ENCODE measurements at places on chromosomes 5 and 9.
A peak's percentile ranks its signal among the peaks of the same experiment; 100 is the strongest.

GRCh38 chr5:140012443-140012842 is 30.7 kb downstream of the NRG2 start:
- DNase-seq = no peak

GRCh38 chr5:112886975-112887374 is 25.9 kb downstream of the SRP19 start:
- no peak for DNase-seq

DNA sequence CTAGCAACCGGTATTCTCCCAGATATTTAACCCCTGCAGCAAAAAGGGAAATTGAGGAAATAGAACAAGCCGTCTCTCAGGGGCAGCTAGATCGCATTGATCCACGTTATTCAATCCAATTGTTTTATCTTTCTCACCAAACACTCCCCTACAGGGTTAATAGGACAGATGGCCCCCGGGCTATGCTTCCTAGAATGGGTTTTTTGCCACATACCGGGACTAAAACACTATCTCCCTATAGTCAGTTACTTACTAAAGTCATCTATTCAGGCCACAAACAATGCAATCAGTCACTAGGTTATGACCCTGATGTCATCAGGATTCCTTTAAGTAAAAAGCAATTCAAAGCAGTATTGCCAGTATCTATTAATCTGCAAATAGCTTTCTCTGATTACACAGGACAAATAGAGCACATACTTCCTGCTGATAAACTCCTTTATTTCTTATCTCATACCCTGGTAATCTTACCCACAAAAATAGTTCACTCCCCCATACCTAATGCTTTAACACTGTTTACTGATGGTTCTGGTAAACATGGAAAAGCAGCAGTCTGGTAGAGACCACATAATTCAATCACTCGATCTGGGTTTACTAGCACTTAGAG is 159.0 kb downstream of the CPLANE1 start:
- DNase-seq = no peak

- DNase-seq = no peak
Observed at GRCh38 chr9:91029650-91030361, 228.2 kb downstream of the SYK start.

- DNase-seq = peak; percentile 13
Observed at GRCh38 chr9:114366334-114367128, 21.3 kb downstream of the AKNA start.

DNA sequence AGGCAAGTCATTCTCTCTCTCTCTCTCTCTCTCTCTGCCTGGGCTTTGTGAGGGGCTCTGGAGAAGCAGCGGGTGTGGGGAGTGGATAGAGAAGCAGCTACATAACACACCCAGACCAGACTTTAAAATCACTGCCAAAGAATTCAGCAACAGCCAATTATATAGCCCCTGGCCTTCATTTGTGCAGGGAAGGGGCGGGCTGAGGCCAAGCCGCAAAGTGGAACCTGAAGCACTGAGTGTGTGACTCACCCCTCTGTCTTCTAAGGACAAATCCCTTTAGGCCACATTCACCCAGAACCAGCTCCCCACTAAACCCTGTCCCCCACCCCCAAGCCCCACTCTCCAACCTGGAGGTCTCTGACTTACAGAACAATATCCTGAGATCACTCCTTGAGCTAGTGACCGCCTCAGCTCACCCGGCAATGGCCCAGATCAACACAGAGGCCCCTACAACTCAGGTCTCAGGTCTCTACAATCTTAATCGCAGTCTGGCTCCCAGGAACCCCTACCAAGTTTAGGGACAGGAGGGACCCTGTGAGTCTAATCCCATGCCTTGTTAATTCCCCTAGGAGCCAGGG is 6.0 kb downstream of the B4GALT1 start:
- peak; percentile 38 for DNase-seq

DNA sequence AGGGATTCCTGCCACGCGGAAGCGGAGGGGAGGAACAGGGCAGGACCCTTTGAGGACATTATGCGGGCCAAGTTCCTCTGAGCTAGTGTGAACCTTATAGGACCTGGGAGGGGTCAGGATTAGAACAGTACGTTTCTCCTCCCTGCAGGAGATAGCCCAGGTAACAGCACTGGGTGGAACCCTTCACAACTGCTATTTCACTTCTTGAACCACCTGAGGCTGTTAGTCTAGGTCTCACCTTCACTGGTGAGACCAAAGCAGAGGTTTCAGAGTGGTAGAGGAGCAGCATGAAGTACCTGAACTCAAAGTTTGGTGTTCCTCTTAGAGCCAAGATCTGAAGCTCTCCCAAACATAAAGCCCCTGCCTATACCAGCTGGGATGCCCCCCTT is 832 bp downstream of the EIF4EBP3 start:
- DNase-seq = no peak

GRCh38 chr5:56813302-56813701 is 2.0 kb upstream of the MAP3K1 start:
- DNase-seq = no peak

- no peak for DNase-seq
Observed at GRCh38 chr5:65577141-65577540, 14.0 kb downstream of the PPWD1 start.

- DNase-seq = no peak
Observed at GRCh38 chr9:38718148-38718547, 1.8 kb downstream of the FAM240B start.

- no peak for DNase-seq
Observed at GRCh38 chr5:54301220-54301619, 9.2 kb downstream of the ARL15 start.

- DNase-seq = no peak
Observed at GRCh38 chr5:17218353-17219005, 1.0 kb downstream of the BASP1 start.

DNA sequence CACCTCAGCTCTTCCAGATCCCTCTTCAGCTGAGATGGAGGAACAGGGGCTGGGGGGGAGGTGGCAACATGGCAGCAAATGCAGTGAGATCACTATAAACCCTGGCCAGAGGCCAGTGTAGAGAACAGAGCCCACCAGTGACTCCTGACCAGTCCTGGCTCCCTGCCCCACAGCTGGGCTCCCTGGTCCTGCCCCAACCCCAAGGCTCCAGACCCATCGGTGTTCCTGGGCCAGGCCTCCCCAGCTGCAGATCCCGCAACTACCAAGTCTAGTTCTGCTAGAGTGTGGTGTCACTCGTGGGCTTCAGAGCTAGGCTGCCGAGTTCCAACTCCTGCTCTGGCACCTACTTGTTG is 16.8 kb downstream of the AKNA start:
- DNase-seq = no peak

GRCh38 chr9:68867066-68867465 is 146.8 kb downstream of the PRKACG start:
- no peak for DNase-seq

- no peak for DNase-seq
Observed at GRCh38 chr9:80127920-80128319, 556.2 kb downstream of the TLE4 start.

GRCh38 chr5:103101079-103101750 is 18.7 kb downstream of the GIN1 start:
- DNase-seq = no peak

DNA sequence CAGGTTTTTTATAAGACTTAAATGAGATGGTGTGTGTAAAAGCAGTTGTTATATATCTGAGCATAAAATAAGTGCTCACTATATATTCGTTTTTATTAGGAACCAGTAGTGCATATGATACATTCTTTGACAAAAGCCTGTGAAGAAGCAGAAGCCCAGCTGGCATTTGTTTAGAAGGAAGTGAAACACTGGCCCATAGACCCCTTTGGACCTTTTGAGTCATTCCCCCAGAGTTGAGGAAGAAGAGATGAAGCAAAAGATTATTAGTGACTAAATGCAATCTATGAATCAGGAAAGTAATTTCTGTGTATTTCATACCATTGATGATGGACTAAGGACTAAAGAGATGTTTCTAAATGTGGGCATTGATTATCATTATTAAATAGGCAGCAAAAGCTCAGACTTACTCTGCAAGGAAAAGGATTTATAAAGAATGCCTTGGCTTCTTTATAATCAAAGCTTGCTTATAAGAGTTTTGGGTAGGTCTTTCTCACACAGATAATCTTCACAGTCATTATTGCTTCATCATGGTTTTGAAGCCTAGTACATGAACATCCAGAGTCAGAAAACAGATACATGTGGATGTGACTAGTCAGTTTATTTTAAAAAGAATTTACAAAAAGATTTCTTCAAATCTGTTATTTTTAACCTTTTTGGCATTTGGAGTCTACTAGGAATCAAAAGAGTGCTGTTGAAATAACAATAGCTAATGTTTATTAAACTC is 16.9 kb upstream of the FER start:
- DNase-seq = no peak

GRCh38 chr9:134363450-134363849 is 37.2 kb downstream of the RXRA start:
- no peak for DNase-seq

GRCh38 chr5:109929911-109930310 is 240.2 kb downstream of the MAN2A1 start:
- no peak for DNase-seq

DNA sequence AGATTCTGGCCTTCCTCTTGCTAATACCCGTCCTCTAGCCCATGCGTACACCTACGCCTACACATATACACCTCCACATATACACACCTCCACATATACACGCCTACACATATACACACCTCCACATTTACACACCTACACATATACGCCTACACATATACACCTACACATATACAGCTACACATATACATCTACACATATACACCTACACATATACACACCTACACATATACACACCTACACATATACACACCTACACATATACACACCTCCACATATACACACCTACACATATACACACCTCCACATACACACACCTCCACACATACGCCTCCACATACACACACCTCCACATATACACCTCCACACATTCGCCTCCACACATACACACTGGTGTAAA is 27.2 kb downstream of the AK3 start:
- no peak for DNase-seq

DNA sequence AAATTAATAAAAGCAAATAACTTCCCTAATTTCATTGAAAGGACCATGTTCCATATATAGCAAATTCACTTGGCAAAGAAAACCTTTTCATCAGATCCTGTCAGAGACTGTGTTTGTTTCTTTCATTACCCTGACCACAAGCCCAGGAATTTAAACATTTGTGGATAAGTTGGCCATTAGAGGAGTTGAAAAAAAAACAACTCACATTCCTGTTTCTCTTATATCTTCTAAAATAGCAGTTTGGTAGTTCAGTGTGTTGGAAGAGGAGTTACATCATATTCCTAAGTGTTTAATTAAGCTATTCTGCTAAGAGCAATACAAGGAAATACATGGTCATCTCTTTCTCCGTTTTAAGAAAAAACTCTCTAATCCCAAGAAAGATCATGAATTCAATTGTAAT is 505.6 kb downstream of the TLE1 start:
- DNase-seq = no peak

DNA sequence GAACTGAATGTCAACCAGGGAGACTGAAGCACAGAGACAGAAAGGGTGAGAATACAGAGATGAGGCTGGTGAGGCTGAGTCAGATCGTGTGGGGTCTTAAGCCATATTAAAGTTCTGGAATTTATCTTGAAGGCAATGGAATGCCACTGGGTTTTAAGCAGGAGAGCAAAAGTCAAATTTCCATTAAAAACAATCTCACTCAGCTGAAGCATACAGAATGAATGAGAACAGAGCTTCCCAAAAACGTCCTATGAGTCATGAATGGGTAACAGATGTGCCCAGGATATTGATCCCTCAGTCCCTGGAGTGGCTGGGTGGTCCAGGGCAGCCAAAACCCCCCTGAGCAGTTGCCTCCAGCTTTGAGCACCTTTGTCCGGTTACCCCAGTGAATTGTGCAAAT is 44.9 kb downstream of the PFDN1 start:
- DNase-seq = no peak

- no peak for DNase-seq
Observed at GRCh38 chr9:124038239-124038638, 26.7 kb downstream of the LHX2 start.

DNA sequence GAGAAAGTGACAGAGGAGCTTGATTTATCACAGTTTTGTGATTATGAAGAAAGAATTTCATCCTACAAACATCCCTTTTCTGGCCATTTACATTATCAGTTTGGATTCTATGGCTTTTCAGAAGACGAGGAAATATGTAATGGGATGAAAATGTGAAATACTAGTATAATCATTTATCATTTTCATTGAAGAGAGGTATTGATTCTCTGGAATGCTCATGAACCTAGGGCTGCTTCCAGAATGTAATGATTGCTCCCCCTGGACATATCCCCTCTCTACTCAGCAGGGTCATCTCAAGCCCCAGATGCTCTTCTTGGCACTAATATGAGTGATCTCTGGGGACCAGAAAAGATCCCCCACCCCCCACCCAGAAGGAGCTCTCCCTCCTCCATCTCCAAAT is 106.7 kb upstream of the ZNF618 start:
- DNase-seq = no peak

DNA sequence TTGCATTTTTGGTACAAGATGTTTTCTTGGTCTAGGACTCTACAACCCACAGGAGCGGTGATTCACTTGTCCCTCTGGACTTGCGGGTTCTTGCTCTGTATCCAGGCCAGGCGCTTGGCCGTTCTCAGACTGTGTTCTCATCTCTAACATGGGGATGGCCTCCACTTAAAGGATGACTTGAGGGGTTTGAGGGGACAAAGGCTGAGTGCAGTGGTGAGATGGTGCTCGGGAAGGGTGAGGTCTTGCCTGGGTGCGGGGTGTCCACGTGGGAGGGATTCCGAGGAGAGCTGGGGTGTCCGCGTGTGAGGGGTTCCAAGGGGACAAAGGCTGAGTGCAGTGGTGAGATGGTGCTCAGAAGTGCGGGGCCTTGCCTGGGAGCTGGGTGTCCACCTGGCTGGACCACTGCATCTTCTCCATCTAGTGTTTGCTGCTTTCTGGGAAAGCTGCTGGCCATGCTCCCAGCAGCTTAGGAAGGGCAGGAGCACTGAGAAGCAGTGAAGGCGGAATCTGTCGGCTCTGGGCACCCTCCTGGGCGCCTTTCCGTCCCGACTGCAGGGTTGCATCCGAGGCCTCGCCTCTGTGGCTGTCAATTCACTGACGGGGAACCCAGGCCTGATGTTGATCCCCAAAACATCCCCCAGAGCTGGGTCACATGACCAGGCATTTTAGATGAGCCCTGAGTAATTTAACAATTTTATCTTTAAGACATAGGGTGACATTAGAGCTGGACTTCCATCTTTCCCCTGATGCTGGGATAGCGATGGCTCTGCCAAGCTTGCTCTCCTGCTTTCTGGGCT is 280.5 kb upstream of the IRX4 start:
- no peak for DNase-seq

GRCh38 chr5:39698838-39699560 is 274.2 kb upstream of the DAB2 start:
- DNase-seq = no peak
